ENCODE measurements at places on chromosomes 12 and 14.

GRCh38 chr12:94585626-94586025, 64.7 kb downstream of the TMCC3 start:
- DNase-seq, result no peak

DNA sequence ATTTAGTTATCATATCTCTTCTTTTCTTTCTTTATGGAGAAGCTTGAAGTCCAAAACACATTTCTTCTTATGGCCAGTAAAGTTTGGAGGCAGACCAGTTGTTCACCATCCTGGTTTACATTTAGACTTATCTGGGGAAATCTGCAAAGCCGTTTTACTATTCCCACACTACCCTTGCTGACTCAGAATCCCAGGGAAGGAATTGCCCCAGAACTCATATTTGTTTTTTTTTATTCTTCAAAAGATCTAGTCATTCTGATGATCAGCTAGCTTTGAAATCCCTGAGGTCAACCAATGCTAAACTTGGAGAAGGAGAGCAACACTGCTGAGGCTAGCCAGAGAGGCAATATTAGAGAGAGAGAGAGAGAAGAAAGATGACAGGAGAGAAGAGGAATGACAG, 12.3 kb upstream of the LMO3 start:
- no peak for DNase-seq

- DNase-seq, result no peak
Measured at GRCh38 chr12:117853600-117853999, 115.2 kb downstream of the KSR2 start.

GRCh38 chr12:2395354-2395977, 342.7 kb downstream of the CACNA1C start:
- DNase-seq, result peak; percentile 2

DNA sequence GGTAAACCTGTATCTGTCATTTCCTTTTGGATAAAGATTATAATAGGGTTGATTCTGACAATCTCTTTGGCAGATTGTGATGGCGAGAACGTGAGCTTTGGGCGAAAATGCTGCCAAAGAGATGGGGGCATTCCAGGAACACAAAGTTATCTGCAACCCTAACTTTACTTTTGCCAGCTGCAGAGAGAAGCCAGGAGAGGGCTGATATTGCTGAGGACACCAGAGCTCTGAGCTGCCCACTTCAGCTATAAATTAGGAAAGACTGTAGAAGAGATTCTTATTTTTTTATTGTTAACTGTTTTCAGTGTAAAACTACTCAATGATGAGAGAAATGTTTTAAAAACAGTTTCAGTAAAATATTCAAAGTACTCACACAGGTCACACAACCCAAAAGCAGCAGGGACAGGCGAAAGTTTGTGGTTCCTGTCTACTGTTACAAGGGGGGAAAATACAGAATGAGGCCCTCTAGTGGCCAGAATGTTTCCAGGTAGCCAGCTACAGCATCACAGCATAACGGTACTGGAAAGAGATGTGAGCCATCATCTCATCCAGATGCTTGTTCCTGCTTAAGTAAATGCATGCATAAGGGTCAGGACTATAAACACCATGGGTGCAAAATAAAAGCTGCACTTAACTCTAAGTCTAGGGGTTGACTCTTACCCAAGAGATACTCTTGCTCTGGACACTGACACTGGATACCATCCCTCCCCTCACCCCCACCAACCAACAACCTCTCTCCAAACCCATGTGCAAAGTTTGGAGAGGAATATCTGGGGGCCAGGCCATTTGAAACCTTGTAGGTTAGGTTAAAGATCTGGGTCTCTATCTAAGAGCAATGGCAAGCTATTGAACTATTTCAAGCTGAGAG, 498.4 kb downstream of the RMST start:
- DNase-seq, result no peak

DNA sequence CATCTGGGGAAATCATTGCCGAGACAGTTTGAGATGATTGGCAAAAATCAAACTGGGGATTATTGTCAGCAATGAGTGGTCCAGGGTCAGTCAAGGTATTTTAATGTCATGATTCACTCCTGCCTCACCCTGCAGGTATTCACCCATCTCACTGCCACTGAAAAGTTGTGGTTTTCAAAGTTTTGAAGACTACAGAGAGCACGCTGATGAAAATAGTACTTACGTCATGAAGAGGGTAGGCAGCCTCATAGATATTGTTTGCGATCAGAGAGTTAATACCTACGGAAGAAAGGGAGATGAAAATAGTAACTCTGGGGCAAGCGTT, 138.0 kb downstream of the ANO2 start:
- DNase-seq, result no peak

DNA sequence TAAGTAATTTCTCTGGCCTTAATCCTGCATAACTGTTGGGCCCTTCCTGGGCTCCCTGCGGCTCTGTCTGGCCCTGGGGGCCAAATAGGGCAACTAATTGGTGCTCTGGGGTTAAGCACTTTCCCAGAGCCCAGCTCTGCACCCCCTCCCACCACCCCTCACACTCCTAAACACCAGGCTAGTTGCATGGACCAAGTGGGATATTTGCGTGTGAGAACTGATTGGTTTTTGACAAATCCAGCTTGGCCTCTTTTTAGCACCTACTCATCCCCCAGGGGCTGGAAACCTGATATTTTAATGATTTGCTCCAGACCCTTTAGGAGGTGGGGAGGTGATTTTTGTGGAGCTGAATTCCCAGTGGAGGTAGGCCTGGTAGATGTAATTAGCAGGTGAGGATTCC, 91.9 kb downstream of the DICER1 start:
- no peak for DNase-seq

GRCh38 chr14:59939828-59940227, 19.9 kb downstream of the LRRC9 start:
- no peak for DNase-seq

GRCh38 chr12:130687796-130688778, 28.0 kb downstream of the RIMBP2 start:
- no peak for DNase-seq

GRCh38 chr14:61992139-61992538, 229.9 kb downstream of the SNAPC1 start:
- DNase-seq, result no peak
